ENCODE measurements at places on chromosomes 5 and 9.

- DNase-seq: no peak
Observed at GRCh38 chr9:120654272-120654671, 60.0 kb downstream of the MEGF9 start.

- no peak for DNase-seq
Observed at GRCh38 chr9:109759589-109759988, 20.4 kb upstream of the PALM2AKAP2 start.

DNA sequence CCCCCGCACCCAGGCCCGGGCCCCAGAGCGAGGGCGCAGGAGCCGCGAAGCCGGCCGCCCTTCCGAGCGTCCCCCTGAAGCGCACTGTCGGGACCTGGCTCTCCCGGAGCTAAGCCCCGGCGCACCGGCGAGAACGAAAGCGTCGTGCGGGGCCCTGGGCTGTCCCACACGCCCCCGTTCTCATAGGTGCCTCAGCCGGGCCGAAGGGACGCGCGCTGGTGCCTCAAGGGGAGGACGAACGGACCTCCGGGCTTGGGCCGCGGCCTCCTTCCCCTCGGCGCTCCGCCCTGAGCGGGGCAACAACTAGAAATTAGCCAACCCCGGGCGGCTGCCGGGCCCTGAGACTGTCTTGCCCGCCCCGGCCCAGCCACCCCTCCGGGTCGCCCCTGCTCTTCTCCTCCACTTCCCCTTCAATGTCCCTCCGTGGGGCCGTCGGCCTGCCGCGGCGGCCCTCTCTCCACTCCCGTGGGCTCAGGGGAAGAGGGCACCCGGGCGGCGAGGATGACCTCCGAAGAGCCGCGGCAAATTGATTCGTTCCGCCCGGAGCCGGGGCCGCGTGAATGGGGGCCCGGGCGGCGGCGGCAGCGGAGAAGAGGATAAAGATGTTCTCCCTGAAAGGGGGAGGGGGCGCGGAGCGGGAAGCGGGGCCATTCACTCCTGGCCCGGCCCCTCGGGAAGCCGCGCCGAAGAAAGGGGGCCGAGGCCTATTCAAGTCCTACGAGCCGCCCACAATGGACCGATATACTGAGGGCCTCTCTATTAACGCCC lies 3.5 kb upstream of the PRDM12 start:
- DNase-seq: no peak

DNA sequence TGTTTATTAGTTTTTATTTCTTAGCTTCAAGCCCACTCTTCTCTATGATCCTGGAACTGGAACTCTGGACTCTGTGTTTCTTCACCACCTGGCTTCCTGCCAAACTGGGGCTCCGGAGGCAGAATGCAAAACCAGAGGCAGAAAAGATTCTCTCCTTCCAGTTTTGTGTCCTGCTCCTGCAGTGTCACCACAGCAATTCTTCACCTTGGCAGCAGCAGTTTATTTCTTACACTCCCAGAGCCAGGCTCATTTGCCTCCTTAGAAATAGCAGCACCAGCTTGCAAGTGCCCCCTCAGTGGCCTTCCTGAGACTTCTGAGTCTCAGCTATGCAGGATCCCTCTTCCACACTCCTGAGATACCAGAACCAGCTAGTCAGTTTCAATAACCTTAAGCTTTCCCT lies 26.7 kb upstream of the CAMK4 start:
- no peak for DNase-seq

GRCh38 chr9:91427873-91428272 lies 4.2 kb upstream of the NFIL3 start:
- DNase-seq: no peak

DNA sequence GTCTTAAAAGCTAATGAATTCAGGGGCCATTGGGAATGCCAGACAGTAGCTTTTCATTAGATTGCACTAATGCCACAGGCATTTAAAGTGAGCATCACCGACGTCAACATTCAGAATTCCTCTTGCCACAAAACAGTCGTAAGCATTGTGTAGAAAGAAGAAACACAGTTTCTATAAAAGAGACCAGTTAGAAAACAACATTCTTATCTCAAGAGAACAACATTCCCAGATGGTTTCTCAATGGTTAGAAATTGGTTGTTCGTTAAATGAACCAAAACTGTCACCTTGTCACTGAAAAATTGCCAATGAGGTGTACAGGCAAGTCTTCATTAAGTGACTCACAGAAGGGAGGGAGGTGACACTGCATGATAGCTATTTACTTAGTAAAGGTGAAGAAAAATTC lies 401.6 kb upstream of the PRR16 start:
- no peak for DNase-seq

GRCh38 chr5:61525512-61526206 lies 193.6 kb downstream of the ZSWIM6 start:
- no peak for DNase-seq

GRCh38 chr9:438066-438465 lies 223.4 kb downstream of the DOCK8 start:
- no peak for DNase-seq

GRCh38 chr5:52811067-52811749 lies 23.5 kb downstream of the ITGA1 start:
- DNase-seq: no peak

DNA sequence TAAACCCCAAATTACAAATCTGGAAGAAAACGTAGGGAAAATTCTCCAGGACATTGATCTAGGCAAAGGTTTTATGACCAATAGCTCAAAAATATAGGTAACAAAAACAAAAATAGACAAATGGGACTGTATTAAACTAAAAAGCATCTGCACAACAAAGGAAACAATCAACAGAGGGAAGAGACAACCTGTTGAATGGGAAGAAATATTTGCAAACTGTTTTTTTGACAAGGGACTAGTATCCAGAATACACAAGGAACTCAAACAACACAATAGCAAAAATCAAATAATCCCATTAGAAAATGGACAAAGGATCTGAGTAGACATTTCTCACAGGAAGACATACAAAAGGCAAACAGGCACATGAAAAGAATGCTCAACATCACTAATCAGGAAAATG lies 386.3 kb downstream of the ENC1 start:
- no peak for DNase-seq
